CD4-positive, alpha-beta T cell treated with Interleukin-15 for 1 hour (primary cell): ENCODE measurements at places on chromosomes 13 and 19.
A peak's percentile ranks its signal among the peaks of the same experiment; 100 is the strongest.

- no peak for DNase-seq
Measured at GRCh38 chr13:44299152-44299943, 74.3 kb upstream of the SERP2 start.

DNA sequence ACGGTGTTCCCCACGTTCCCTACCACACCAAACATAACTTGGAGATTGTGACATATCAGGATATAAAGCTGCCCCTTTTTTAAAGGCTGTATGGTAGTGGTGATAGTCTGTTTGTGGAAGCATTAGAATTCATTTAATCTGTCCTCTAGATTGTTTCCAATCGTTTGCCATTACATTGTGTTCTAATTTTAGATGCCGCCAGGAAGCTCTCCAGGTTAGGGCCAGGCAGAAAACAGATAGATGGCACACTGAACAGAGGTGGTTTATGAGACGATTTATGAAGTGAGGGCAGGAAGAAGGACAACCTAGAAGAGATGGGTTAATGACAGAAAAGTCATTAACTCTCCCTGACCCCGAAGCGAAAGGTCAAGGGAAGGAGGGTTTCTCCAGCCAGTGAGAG lies 30.0 kb downstream of the ARHGEF7 start:
- DNase-seq, result no peak

DNA sequence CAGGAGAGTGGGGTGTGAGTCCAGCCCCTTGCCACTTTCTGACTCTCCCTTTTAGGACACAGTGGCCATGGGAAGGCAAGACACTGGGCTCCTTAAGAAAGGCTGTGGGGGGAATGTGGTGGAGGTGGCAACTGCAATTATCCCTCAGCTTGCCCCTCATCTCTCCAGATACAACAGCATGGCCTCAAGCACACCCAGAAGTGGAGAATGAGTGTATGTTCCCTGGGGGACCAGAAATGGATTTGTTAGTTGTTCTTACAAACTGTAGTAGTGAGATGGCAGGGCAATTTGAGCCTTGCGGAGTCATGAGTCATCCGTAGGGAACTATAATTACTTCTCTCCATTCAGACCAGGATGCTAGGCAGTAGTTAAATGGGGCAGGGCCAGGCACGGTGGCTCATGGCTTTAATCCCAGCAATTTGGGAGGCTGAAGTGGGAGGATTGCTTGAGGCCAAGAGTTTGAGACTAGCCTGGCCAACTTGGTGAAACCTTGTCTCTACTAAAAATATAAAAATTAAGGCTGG lies 25.6 kb upstream of the CXCL17 start:
- DNase-seq, result no peak

DNA sequence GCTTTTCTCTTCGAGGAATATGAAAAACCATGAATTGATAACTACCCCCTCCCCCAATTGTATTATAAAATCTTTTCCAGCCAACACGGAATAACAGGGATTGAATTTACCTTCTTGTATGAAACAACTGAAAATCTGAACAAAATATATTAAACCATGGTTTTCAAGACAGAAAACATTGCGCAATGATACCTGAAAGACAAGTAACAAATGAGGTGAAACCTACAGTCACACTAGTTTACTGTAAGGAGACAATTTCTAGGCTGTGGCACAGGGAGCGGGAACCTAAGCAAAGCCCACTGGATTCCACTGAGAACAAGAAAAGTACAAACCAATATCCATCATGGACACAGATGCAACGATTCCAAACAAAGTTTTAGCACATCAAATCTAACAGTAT lies 53.4 kb downstream of the ZNF283 start:
- no peak for DNase-seq

DNA sequence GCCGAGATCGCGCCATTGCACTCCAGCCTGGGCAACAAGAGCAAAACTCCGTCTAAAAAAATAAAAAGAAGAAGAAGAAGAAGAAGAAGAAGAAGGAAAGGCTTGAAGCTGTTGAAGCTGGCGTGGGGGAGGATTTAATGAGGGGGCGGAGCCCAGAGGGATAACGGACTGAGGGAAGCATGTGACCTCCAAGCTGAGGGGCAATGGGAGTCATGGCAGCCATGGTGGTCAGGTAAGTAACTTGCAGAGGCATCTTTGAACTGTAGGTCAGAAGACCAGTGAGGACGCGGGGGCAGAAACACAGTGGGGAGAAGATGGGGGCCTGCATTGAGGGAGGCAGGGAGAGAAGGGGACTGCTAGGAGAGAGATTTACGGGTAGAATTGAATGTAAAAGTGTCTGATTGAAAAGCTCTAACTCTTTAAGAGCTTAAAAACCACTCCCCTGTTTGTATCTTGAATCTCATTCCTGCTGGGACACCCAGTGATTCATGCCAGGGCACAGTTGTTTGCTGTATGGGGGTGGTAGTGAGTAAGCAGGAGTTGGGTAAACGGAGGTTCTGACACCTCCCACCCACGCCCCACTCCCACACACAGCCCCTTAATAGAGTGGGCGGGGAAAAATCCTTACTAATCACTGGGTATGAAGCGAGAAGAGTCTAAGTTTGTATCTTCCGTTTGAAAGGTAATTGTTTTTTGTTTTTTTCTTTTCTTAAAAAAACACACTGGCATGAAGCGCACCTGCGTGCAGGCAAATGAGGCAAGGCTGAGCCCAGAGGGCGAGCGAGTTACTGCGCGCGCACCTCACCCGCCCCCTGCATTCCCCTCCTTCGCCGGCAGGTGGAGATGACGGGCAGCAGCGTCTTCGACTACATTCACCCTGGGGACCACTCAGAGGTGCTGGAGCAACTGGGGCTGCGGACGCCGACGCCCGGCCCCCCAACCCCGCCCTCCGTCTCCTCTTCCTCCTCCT lies 13.0 kb downstream of the TMEM160 start:
- DNase-seq, result peak; percentile 93

DNA sequence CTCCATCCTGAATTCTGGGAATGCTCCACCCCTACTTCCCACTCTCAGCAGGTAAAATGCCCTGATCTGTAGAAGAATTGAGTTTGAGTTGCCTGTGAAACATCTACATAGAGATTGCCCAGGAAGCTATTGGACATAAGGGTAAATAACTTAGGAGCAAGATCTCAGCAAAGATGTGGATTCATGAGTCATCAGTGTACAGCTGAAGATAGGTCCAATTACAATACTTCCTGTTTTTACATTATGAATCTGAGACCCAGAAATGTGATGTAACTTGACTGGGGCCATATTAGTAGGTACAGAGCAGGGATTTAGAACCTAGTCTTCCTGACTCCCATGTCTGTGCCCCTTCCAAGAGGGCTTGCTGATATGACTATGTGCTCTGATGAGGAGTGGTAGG lies 79.4 kb upstream of the FNDC3A start:
- no peak for DNase-seq

- no peak for DNase-seq
Measured at GRCh38 chr13:37134411-37135041, 29.1 kb upstream of the CSNK1A1L start.

- DNase-seq, result no peak
Measured at GRCh38 chr19:32201636-32202051, 143.8 kb upstream of the ZNF507 start.

DNA sequence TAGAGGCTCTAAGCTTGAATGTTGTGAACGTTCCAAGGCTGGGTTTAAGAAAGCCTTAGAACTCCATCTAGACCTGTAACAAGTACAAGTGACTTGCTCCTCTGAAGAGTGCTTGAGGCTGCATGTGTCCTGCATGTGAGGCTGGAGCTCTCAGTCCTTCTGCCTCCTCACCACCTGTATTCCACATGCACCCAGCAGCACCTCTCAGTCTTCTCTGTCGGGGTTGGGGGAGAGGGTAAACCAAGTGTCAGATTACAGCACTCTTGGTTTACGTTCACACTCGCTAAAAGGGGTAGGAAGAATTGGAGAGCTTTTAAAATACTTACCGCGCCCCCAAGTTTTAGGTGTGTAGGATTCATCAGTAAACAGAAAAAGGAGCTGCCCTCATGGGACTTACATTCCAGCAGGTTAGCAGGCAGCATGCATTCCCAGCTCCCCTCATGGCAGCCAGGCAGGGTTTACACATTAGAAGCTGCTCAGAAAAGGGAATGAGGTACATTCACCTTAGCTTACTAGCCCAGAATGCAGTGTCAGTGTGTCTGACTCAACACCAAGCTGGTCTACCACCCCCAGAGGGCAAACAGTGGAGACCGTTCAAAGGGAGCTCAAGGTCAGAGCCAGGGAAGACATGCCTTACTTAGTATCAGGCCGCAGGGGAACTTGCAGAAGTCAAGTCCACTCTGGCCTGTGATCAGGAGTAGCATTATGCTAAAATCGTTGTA lies 248.1 kb downstream of the PCCA start:
- no peak for DNase-seq

DNA sequence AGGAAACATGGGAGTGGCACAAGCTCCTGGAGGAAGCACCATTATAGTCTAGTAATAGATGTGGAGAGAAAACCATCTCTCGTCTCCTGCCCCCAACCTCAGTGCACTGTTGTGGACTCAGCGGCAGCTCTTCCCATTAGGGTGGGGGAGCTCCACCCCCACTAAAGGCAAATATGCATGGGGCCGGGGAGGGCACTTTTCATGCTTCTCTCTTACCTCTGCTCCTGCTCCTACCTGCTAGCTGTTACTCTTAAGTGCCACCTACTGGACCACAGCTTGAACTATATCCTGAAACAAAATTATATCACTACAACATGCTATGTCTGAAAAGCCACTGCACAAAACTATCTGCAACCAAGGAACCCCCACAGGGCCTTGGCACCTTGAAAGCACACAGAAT lies 112.6 kb upstream of the DACH1 start:
- DNase-seq, result no peak

DNA sequence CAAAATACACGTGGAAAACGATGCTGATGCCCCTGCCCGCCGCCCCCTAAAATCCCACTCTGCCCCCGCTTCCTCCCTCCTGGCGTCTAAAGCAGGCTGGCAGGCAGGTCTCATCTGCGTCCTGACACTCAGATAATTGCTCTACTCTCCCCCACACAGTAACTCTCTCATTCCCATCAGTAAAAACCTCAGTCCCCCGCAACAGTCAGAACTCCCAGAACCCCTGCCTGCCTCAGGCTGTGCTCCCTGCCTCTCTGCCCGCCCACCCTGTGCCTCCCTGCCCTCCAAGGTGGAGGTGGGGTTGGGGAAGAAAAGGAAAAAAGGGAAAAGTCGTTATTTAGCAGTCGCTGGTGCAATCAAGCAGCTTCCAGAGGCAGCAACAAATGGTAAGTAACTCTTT lies 473.7 kb downstream of the EFNB2 start:
- no peak for DNase-seq

GRCh38 chr19:13116282-13117175 lies at the start of gene TRMT1:
Gene TRMT1 (minus strand): TSS chr19:13116740. CDS start chr19:13116399, 341 bp downstream.
- peak; percentile 87 for DNase-seq

GRCh38 chr13:84654654-84655275 lies 772.5 kb upstream of the SLITRK1 start:
- DNase-seq, result no peak

GRCh38 chr13:98839856-98840769 lies 87.6 kb upstream of the SLC15A1 start:
- DNase-seq, result no peak

- DNase-seq, result no peak
Measured at GRCh38 chr13:19713186-19713965, 69.4 kb downstream of the PSPC1 start.

DNA sequence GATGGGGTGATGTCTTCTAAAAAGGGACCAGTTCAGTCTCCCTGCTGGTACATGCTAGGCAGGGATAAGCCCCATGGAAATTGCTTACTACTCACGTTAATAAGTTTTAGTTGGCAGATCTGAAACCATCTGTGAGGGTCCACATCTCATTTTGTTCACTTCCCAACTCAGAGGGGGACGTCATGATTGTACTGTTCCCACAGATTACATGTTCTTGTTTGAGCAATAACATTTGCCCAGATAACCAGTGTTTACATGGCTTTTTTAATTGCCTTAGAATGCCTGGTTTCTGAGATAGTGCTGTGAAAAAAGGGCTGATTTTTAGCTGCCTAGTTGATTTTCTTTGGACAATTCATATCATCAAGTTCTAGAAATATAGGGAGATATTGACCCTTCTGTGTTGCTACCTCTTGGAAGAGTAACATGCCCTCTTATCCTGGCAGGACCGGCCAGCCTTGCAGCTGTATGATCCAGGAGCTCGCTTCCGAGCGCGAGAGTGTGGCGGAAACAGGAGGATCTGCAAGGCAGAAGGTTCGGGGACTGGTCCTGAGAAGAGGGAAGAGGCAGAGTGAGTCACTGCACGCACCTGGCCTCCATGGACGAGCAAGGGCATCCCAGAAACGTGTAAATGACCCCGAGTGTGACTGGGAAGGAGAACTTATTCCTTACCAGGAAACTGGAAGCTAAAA lies 9.8 kb upstream of the CHAMP1 start:
- no peak for DNase-seq

DNA sequence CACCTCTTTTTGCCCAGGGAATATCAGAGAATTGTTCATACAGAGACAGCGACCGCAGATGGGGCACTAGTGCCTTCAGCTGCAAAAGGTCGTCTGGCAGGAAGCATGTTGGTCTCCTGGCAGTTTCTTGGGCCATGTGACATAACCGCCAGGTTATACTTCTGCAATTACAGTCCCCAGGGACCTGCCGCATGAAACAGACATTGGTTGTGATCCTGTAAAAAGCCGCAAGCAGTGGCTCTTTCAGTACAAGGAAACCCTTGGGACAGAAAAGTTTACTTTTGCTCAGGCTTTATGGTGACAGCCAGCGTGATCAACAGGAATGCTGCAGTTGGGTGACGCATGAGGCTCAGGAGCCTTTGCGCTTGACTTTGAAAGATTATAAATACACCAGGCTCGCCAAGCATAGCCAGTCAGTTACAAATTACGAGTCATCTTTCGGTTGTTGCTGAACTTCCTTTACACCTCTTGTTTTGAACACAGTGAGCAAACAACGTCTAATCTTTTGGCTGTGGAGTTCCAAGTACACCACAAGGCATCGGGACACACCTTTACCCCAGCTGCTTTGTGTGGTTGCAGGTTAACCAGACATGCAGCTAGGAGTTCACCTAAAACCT lies 50.5 kb upstream of the UBE2L5 start:
- DNase-seq, result peak; percentile 88

- no peak for DNase-seq
Measured at GRCh38 chr13:51192348-51192747, 29.9 kb upstream of the FAM124A start.

GRCh38 chr13:28498481-28499115 lies 3.7 kb upstream of the FLT1 start:
- no peak for DNase-seq

DNA sequence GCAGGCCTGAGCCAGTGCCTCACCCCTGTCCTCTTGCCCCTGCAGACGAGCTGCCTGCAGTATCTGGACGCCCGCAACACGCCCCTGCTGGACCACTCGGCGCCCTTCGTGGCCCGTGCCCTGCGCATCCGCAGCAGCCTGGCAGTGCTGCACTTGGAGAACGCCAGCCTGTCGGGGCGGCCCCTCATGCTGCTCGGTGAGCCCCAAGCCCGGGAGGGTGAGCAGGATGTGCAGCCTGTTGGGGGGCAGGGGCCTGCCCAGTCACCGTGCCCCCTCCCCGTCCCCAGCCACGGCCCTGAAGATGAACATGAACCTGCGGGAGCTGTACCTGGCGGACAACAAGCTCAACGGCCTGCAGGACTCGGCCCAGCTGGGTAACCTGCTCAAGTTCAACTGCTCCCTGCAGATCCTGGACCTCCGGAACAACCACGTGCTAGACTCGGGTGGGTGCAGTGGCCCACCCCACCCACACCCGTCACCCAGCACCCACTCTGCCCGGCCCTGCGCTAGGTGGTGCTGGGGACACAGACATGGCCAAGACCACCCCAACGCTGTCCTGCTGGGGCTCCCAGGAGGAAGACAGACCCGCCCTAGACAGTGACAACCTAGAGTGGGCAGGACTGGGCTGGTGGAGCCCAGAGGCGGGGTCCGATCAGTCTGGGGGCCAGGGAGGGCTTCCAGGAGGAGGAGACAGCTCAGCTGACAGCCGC lies 18.6 kb downstream of the NKPD1 start:
- DNase-seq, result no peak

GRCh38 chr13:72617951-72618350 lies 109.5 kb downstream of the MZT1 start:
- no peak for DNase-seq
